ENCODE measurements at places on chromosomes 6 and 20.

GRCh38 chr6:38907264-38907663 lies 141.3 kb upstream of the GLP1R start:
- no peak for DNase-seq

- no peak for DNase-seq
Observed at GRCh38 chr20:61673152-61673847, 392.4 kb downstream of the TAF4 start.

DNA sequence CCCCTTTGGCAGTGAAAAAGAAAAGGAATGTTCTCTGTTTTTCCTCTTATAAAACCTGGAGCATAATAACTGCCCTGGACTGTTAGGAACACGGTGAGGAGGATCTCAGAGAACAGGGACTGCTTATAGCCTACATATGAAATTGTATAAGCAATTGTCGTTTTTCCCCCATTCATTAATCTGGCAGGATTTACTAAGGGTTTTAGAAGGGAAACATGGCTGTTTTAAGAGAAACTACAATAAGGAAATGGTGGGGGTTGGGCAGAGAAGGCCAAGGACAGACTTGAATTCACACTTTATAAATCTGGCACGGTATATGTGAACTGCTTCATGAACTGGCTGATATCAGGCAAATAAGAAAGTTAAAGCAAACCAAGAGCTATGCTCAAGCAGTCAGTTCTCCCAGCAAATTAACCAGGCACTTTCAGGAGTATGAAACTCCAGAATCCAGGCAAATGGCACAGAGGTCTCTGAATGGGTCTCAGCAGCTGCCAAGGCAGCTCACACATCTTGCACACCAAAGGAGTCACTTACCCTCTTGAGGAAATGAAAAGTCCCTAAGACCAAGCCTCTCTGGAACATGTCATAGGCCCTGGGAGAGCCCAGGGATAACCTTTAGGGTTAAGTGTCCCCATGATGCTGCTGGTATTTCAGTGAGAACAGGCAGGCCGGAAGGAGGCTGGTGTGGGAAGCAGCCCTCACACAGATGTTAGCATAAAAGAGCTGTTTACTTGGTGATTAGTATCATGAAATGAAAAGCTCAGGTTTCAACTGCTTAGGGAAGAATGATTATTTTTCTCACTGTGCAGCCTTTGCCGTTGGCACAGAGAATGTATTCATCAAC lies 260.5 kb upstream of the MARCKS start:
- no peak for DNase-seq

DNA sequence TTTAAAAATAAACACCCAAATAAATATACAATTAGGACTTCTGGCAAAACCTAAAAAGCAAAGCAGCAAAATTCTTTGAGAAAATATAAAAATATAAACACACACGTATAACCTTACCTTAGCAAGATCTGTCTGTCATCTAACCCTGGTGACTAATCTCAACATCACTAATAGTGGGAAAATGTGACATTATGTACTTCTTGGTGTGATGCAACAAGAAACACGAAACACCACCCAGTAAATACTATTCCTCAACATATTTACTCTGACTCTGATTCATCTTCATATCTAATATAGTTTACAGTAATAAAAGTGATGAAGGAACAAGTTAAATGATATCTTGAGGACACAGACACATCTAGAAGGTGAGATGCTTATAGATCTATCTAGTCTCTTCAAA lies 332.6 kb upstream of the MANEA start:
- no peak for DNase-seq

GRCh38 chr6:109187399-109188114 lies 92.2 kb downstream of the CEP57L1 start:
- peak; percentile 13 for DNase-seq

All from NCI-H187 treated with DMSO at 0.1 percent for 48 hours (cell line).